ENCODE measurements at places on chromosomes 6 and 20.

DNA sequence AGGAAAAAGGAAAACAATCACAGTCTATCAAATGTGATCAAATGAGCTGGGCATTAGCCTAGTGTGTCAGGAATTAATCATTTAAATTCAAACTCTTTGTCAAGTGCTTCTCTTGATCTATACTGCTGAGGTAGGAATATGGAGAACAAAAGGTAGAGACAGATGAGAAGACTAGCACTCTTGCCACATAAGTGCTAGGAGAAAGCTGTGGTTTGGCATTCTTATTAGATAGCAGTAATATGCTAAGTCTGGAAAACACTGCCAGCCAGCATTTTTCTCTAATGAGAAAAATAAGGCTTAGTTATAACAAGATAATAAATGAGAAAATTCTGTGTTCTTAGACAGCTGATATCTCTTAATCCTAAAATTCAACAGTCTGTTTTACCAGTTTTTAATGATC is 38.9 kb downstream of the ORC3 start:
- DNase-seq = no peak

- no peak for DNase-seq
Measured at GRCh38 chr6:43120944-43121913, 45.1 kb downstream of the PTK7 start.

DNA sequence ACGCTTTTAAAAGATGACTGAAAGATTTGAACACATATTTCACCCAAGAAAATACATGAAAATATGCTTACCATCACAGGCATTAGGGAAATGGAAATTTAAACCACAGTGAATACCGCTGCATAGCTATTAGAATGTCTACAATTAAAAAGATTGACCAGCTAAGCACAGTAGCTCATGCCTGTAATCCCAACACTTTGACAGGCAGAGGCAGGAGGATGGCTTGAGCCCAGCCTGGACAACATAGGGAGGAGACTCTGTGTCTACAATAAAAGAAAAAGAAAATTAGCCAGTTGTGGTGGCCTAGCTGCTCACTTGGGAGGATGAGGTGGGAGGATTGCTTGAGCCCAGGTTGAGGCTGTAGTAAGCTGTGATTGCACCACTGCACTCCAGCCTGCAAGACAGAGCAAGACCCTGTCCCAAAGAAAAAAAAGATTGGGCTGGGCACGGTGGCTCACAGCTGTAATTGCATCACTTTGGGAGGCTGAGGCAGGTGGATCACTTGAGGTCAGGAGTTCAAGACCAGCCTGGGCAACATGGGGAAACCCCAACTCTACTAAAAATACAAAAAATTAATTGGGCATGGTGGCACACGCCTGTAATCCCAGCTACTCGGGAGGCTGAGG is 163.7 kb upstream of the AKAP12 start:
- no peak for DNase-seq

GRCh38 chr6:125142618-125143017 is 11.0 kb upstream of the TPD52L1 start:
- DNase-seq = no peak

GRCh38 chr6:53761036-53761435 is 33.8 kb upstream of the LRRC1 start:
- no peak for DNase-seq

DNA sequence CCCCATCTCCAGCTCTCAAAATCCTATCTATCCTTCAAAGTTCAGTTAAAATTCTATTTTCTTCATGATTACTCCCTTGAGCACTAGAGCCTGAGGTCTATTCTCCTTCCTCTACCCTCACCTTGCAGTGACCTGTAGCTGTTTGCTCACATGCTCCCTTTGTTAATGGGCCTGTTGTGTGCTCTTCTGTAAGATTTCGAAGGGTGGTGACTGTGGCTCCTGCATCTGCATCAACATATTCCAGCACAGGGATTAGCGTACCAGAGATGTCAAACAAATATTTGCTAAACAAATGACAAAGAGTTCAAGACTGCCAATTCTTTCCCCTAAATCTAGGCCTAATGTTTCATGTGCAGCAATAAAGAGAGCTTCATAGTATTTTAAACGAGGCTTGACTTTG is 69.5 kb downstream of the ELOVL5 start:
- no peak for DNase-seq

GRCh38 chr20:45372241-45372640 is 5.9 kb downstream of the TP53TG5 start:
- no peak for DNase-seq

- peak; percentile 87 for DNase-seq
Measured at GRCh38 chr6:28161410-28162079, 19.9 kb downstream of the ZKSCAN8 start.

DNA sequence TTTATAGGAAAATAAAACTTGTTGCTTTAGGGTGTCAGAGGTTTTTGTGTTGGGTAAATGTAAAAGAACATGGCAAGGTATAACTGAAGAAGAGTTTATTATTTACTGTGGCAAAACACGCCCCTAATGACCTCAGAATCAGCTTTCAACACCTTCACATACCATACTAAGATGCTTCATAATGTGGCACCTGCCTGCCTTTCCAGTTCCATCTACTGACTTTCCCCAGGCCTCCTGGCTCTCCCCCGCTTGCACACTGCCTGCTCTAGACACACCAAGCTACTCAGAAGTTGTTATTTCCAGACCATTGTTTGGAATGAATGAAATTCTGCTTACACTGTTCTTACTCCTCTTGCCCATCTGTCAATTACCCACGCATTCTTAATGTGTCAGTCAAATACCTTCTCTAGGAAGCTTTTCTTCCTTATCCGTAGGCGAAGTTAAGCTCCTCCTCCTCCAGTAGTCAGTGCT is 1.8 kb downstream of the TIAM2 start:
- no peak for DNase-seq

DNA sequence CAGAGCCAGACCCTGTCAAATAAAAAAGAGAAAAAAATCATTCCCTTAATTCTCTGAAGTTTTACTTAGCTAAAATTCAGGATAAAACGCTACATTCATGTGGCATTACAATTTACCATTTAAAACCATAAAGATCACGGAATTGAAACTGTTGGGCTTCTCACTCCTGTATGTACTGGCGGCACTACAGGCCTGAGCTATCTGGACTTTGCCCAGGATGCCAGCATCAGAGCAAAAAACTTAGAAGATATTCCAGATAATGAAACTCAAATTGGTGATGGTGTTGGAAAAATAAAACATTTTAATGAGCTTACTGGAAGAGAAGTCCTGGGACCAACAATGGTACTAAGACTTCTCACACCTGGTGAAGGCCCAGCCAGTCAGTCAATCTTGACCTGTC is 14.2 kb downstream of the EPM2A start:
- no peak for DNase-seq

DNA sequence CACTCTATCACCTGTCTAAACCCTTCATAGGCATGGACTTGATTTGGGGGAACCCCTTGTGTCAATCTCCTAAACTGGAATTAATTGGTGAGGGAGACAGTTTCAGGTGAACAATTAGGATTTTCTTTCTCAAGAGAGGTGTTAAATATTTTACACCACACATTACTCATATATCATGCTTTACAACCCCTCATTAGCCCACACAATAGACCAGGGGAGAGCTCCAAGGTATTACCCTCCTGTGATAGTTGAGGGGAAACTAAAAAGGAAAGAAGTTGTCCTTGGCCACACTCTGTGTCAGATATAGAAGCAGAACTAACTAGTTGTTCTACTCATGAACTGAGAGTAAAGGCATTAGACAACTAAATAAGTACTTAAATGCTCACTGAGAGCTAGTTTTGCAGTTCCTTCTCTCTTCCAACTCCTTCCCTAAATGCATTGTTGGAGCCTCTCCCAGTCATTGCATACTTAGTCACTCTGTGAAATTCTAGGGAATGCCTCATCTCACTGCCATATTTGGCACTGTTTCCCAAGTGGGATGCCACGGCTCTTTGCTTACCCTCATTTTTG is 183.7 kb upstream of the CEP162 start:
- DNase-seq = no peak

DNA sequence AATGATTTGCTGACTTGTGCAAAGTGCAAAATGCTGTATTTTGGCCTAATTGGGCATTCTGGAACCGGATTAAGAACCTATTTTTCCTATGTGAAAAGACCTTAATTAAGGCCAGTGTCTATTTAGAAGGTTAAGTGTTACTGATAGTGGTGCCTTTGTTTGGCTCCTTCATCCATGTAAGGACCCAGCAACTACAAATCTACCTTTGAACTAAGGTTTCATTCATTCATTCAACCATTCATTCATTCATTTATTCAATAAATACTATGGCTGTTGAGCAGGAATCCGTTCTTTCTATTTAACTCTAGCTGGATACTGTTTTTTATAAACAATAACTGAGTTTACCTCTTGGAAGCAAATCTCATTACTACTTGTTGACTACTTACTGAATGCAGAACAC is 33.6 kb downstream of the MAPK14 start:
- no peak for DNase-seq

GRCh38 chr20:53748821-53749421 is 155.3 kb upstream of the ZNF217 start:
- peak; percentile 24 for DNase-seq

- no peak for DNase-seq
Measured at GRCh38 chr6:24537082-24537699, 42.4 kb downstream of the ALDH5A1 start.

GRCh38 chr6:56246541-56246880 is 869 bp downstream of the COL21A1 start:
- DNase-seq = no peak

- no peak for DNase-seq
Measured at GRCh38 chr20:50286174-50286511, 95.5 kb downstream of the CEBPB start.

DNA sequence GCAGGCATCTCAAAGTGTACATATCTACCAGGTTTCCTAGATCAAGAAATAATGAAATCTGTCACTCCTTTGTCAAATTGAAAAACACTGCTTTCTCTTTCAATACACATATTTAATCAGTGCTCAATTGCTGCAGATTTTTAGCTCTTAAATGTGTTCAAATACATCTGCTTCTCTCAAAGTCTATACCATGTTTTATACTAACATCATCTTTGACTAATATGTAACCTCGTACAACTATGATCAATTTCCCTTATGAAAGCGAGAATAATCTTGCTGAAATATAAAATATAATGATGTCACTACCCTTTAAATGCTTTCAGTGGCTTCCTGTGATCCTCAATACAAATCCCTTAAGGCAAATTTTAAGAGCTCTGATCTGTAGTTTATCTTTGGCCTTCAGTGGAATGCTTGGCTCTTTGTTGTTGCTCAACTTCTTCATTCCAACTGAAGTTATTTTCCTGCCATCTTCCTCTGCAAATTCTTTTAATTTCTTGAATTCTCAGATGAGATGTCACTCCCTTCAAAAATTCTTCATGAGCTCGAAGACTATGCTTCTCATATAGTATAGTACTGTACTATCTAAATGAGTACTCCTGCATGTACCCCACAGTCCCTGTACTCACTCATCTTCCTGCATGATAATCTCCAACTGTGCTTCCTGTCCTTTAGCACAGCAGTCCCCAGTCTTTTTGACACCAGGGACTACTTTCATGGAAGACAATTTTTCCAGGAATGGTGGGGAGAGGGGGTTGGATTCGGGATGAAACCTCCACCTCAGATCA is 545.1 kb upstream of the GJE1 start:
- no peak for DNase-seq

DNA sequence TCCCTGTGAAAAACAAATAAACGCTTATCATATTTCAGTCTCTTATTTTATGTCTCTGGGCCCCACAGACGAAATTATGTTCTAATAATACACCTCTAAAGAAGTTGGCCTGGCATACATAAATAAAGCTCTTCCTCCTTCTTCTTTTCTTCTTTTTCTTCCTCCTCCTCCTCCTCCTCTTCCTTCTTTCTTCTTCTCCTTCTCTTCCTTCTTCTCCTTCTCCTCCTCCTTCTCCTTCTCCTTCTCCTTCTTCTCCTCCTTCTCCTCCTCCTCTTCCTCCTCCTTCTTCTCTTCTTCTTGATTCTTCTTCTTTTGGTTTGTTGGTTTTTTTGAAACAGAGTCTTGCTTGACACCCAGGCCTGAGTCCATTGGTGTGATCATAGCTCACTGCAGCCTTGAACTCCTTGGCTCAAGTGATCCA is 41.8 kb upstream of the PTPN1 start:
- no peak for DNase-seq

GRCh38 chr6:36609582-36609981 is 15.4 kb downstream of the SRSF3 start:
- no peak for DNase-seq

DNA sequence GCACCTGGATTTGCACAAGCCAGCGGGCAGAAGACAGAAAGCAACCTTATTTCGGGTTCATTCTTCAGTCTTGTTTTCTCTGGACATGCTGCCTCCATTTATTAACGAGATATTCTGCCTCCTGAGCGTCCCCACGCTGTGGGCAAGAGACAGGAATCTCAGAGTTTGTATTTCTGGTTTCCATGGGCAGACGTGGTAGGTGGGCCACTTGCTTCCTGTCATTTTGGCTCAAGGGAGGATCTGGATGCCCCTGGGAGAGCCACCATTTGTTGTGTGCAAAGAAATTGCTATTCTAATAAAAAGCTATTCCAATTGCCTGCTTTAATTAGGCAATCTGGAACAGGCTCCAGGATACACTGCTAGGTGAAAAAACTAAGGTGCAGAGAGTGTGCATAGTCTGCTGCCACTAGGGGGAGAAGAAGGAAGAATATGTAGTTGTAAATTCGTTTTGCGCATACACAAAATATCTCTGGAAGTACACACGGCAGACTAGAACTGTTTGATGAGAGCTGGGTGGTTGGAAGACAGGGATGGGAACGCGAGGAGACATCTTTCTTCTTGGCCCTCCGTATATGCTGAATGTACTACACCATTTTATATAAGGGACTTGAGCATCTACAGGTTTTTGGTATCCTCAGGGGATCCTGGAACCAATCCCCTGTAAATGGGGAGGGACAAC is 30.1 kb upstream of the SLC16A10 start:
- DNase-seq = peak; percentile 32

DNA sequence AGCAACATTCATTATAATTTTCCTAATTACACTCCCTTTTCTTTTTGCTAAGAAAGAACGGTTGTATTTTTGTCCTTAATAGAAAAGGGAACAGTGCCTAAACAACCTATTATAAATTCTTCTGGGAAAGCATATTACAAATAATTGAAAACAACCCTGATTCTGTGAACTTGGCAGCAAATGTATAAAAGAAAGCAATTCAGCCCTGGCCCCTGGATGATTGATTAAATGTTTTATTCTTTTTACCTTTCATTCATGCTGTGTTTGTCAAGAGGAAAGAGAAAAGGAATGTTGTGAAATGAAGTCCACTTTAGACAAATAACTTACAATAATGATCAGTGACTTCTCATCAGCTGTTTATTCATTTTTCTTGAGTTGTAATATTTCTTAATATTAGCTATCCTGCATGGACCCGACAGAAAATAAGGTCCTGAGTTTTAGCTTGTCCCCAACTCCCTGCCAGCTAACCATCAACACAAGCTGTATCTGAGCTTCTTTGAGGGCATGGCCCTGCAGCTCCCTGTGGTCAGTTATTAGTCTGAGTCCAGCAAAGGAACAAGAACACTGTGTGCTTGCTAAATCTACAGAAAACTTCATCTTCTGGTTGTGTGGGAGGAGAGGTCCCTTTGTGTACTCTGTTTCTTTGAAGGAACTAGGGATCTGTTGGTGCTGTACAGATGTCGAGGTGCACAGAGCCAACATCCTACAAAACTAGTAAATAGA is 248.2 kb downstream of the LAMA2 start:
- no peak for DNase-seq

GRCh38 chr6:97262676-97263075 is 20.3 kb downstream of the MMS22L start:
- DNase-seq = no peak
